Fibroblast of lung (primary cell): ENCODE measurements at places on chromosomes 2 and 18. TPM values are rescaled to one million over a fixed set of nuclear protein-coding genes. Genes with fewer than 3 reads are reported as not detected.

Gene ITGB6
- not detected in 2 replicates for total RNA-seq

Gene MERTK
- 1.8 and 6.6 TPM in 2 replicates for total RNA-seq

Gene LRATD1
- 0.51 and 0.99 TPM in 2 replicates for total RNA-seq

- no peaks in the 10 kb centered on the region for H3K36me3 ChIP-seq
- no peaks in the 10 kb centered on the region for H3K4me1 ChIP-seq
Observed at GRCh38 chr2:63186331-63186730, 135.7 kb downstream of the OTX1 start.

GRCh38 chr18:7645756-7646155 is 78.6 kb downstream of the PTPRM start:
- H3K36me3 ChIP-seq: no peaks in the 10 kb centered on the region
- no peaks in the 10 kb centered on the region for H3K4me1 ChIP-seq
- H3K27me3 ChIP-seq: no peaks in the 10 kb centered on the region
- H3K27ac ChIP-seq: no peak overlapping the region
- H3K4me3 ChIP-seq: no peak overlapping the region

Gene MEP1B
- total RNA-seq: under 0.01 TPM in 2 replicates

DNA sequence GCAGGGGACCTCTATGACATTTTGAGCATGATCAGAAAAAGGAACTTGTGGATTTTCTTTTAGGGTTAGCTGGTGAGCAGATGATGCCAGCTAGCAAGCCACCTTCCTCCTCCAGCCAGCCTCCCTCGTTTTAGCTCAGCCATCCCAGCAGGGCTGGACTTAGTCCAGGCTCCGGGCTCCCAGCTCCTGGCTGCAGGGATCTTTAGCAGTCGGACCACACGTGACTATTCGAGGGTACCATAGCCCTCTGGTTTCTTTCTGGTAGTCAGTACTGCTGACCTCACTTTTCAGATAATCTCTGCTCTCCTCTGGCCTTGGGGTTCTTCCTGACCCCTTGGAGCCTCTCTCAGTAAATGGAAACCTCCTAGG is 31.8 kb downstream of the NCK2 start:
- DNase-seq: no peak
- H3K36me3 ChIP-seq: no peaks in the 10 kb centered on the region
- H3K4me1 ChIP-seq: peaks cover 25% of the 10 kb centered on the region
- H3K27me3 ChIP-seq: no peaks in the 10 kb centered on the region

Gene ATP6V1B1
- 0.77 and 2.1 TPM in 2 replicates for total RNA-seq

Gene CFAP221
- total RNA-seq: 0.26 TPM in 1 of 2 replicates, not detected in the other

GRCh38 chr2:205748639-205749038 is 66.3 kb downstream of the NRP2 start:
- no peaks in the 10 kb centered on the region for H3K36me3 ChIP-seq
- H3K4me1 ChIP-seq: no peaks in the 10 kb centered on the region
- peak; percentile 80 for DNase-seq
- no peak overlapping the region for H3K27ac ChIP-seq
- no peaks in the 10 kb centered on the region for H3K27me3 ChIP-seq
- H3K4me3 ChIP-seq: no peak overlapping the region

Gene UPP2
- total RNA-seq: not detected in 2 replicates

DNA sequence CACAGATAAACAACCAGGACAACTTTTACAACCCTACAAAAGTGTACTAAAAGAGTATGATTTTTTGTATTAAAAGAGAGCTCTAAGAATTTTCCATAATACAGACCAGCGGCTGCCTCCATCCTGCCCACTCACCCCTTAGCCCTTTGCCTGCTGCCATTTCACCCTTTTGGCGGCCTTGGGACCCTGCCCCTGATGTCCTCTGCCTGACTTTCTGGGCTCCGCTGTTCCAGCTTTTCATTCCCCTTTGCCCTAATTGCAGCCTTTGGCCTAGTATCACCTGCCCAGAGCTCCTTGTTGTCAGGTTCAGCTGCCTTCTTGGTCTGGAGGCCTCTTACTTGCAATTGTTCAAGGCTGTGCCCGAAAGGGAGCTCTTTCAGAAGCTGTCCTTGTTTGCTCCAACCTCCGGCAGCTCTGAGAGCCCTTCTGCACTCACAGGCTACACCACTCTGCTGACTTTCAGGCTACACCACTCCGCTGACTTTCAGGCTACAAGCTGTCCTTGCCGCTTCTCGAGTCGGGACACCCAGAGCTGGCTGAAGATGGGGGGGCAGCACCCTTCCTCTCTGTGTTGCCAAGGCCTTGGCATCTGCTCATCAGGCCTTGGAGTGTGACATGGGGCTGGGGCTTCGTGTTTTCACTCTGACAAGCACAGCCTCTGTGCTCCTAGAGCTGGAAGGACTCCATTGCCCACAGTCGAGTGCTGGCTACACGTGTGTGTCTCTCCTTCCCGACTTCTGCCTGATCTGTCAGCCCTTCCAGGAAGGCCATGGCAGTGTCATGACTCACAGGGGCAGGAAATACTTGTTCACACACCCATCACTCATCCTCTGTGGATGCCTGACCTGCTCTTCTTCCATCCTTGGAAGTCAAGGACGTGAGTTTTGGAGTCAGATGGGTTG is 43.1 kb upstream of the HDAC4 start:
- no peak overlapping the region for H3K27ac ChIP-seq
- H3K4me1 ChIP-seq: no peaks in the 10 kb centered on the region
- no peaks in the 10 kb centered on the region for H3K27me3 ChIP-seq
- peak; percentile 17 for DNase-seq
- H3K36me3 ChIP-seq: no peaks in the 10 kb centered on the region
- no peak overlapping the region for H3K4me3 ChIP-seq

GRCh38 chr2:145841973-145842372 is 1322.1 kb upstream of the ZEB2 start:
- no peak overlapping the region for H3K4me3 ChIP-seq
- H3K27me3 ChIP-seq: no peaks in the 10 kb centered on the region
- H3K27ac ChIP-seq: no peak overlapping the region
- DNase-seq: no peak
- no peaks in the 10 kb centered on the region for H3K4me1 ChIP-seq

Gene WIPF1
- total RNA-seq: 5.6 and 10.7 TPM in 2 replicates

Gene MALT1
- 18.0 and 19.3 TPM in 2 replicates for total RNA-seq

GRCh38 chr2:101473591-101473910 is 1.4 kb downstream of the RFX8 start:
- peak; percentile 78 for DNase-seq
- peak overlapping the region; percentile 88 for H3K4me3 ChIP-seq
- no peaks in the 10 kb centered on the region for H3K27me3 ChIP-seq
- peaks cover 13% of the 10 kb centered on the region for H3K4me1 ChIP-seq
- H3K36me3 ChIP-seq: no peaks in the 10 kb centered on the region

GRCh38 chr2:203891474-203891873 is 23.9 kb downstream of the CTLA4 start:
- no peaks in the 10 kb centered on the region for H3K27me3 ChIP-seq
- H3K4me1 ChIP-seq: no peaks in the 10 kb centered on the region

Gene MBP
- total RNA-seq: 3.6 and 7.2 TPM in 2 replicates

- no peaks in the 10 kb centered on the region for H3K27me3 ChIP-seq
- no peaks in the 10 kb centered on the region for H3K36me3 ChIP-seq
Observed at GRCh38 chr2:12856934-12857601, 140.3 kb downstream of the TRIB2 start.

- peak; percentile 1 for DNase-seq
- no peaks in the 10 kb centered on the region for H3K4me1 ChIP-seq
- H3K36me3 ChIP-seq: no peaks in the 10 kb centered on the region
- no peaks in the 10 kb centered on the region for H3K27me3 ChIP-seq
- H3K27ac ChIP-seq: no peak overlapping the region
- H3K4me3 ChIP-seq: no peak overlapping the region
Observed at GRCh38 chr2:211351987-211352386, 795.6 kb downstream of the CPS1 start.

Gene TFCP2L1
- not detected in 2 replicates for total RNA-seq

Gene LDLRAD4
- total RNA-seq: under 0.01 TPM in 1 of 2 replicates, not detected in the other

DNA sequence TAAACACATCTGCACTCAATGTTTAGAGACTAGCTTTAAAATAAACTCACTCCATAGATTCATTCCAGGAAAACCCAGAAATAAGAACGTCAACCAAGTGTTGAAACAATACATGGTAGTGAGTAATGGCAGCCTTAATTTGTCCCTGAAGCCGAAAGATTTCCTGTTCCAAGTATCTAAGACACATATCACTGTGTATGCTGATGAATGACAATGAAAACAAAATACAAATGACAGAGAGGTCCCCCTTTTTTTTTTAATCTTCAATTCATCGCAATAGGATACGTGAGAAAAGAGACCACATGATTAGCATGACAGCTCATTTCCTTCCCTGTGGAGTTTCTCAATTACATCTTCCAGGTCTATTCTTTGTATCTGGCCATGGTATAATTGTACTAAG is 160.5 kb upstream of the STK17B start:
- no peaks in the 10 kb centered on the region for H3K36me3 ChIP-seq
- H3K27me3 ChIP-seq: no peaks in the 10 kb centered on the region
- no peak for DNase-seq
- no peak overlapping the region for H3K27ac ChIP-seq

DNA sequence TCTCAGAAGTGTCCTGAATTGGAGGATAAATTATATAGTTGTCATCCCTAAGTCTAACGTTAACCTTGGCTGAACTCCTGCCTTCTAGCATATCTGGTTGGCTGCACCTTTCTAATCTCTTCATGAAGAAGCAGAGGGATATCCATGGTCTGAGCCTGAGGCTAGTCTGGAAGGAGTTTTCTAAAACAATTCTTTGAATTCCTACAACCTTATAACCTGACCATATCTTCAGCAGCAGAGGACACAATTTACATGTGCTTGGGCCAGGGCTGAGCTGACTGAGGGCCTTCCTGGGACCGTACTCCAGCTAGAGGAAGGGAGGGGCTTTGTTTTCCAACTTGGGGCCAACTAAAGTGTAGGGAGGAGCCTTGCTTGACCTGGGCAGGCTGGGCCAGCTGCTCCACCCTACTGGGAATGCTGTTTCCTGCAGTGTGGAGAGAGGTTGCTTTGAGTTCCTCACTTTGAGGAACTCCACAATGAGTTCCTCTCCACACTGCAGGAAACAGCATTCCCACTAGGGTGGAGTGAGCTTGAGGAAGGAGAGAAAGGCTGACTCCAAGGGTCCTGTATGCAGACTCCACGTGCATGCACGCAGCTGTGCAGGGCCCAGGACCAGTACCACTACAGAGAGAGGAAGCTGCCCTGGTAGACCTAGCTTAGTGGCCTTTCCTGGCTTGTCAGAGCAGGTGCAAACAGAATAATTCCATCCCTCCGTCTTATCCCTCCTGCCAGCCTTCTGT is 19.6 kb downstream of the CEP68 start:
- no peak overlapping the region for H3K4me3 ChIP-seq
- H3K27me3 ChIP-seq: no peaks in the 10 kb centered on the region
- H3K4me1 ChIP-seq: peaks cover 14% of the 10 kb centered on the region
